Mucosa of gallbladder (tissue), 1 donor: ENCODE measurements at places on chromosomes 1 and 21. TPM values are rescaled to one million over a fixed set of nuclear protein-coding genes. Genes with fewer than 3 reads are reported as not detected.

DNA sequence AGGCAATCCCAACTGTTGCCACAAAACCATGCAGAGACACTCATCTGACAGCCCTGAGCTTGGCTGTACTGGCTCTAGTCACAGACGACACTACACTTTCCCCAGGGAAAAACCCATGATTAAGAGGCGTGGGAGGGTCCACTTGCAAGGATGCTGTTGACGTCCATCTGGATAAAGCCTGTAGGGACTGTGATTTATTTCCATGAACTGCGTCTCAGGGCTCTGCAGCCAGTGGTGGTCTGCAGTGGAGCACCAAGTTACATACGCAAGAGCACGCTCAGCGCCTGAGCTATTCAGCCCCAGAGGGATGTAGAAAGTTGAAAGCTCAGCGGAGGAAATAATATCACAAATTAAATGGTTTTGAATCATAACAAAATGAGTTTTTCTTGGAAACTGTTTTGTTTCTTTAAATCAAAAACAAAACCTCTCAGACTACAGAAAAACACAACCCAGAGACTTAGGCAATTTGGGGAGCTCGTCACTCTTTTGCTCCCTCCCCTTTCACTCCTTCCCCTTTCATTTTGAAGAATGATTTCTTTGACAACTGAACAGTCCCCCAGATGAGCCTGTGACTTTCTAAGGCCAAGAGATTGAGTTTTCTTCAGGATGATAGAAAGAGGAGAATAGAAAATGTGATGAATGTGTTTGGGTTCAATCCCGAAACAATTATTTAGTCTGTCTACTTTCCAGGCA, 71.2 kb downstream of the NGF start:
- no peak for DNase-seq

DNA sequence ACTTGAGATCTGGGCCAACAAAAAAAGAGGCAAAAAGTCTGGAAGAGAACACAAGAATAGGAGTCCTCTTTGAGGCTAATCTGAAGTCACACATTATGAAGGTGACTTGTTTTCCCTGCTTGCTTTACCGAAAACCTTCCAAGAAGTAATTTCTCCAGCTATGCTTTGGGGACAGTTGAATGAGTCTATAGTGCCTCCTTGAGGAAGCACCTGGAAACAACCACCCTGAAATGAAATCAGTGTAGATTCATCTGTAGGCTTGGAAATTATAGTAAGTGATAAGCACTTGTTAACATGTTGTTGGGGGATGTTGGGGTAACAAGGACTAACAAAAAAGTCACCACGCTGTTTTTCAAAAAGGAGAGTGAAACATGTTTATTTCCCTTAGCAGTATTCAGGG, 23.4 kb upstream of the RPTN start:
- DNase-seq: no peak

GRCh38 chr1:209886219-209886536, 51.8 kb upstream of the SYT14 start:
- no peak for DNase-seq

GRCh38 chr1:228407106-228408040, 738 bp upstream of the TRIM11 start:
- DNase-seq: no peak

DNA sequence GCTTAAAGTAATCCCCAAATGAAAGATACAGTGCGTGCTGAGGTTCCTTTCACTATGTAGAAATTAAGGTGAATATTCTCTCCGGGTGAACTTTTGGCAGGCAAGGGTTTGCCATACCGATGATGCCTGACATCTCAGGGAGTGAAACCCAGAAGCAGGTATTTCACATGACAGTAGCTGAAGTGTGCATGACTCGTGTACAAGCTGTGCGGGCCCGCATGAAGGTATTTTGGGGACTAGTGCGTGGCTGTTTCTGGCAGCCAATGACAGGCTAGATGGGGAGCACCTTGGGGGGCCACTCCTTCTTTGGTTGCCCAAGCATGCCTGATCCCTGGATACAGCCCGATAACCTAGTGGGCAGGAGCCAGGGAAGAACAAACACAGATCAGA, 569.0 kb downstream of the SMYD3 start:
- no peak for DNase-seq

DNA sequence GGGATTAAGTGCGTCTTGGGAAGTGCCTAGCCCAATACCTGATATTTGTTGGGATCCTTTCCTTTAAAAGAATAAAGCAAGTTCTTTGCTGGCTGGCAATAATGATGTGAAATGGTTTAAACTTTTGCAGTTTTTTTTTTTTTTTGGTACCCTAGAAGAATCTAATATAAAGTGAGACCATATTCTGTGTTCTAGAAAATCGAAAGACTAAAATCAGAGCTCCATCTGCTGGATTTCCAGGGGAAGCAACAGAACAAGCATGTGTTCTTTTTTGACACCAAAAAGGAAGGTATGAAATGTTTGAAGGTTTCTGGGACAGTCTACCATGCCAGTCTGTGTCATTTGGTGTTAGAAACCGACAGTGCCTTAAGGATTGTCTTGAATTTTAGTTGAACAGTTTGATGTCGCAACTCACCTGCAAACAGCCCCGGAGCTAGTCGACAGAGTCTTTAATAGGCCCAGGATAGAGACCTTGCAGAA, 6.4 kb downstream of the UTP11 start:
- DNase-seq: no peak

DNA sequence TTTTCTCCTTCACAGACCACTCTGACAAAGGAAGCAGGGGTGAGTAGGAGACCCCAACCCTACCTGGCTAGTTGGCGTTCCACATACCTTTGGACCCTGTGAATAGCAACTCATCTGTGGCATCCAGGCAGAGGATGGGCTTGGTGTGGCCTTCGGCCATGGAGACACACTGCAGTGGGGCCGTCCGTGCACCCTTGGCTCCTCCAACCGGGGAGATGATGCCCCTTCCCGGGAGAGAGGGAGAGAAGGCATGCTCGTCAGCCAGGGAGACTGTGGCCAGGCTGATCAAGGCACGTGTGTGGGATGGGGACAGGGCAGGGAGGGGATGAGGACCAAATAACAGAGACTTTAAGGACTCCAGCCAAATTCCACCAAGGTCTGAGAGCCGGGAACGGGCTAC, 42.6 kb downstream of the KIF21B start:
- no peak for DNase-seq

- DNase-seq: peak; percentile 66
Measured at GRCh38 chr1:6490181-6491080, 1.0 kb downstream of the PLEKHG5 start.

GRCh38 chr21:31557421-31558188, 101.9 kb upstream of the SOD1 start:
- no peak for DNase-seq

- DNase-seq: no peak
Measured at GRCh38 chr1:241994171-241994570, 4.7 kb downstream of the MAP1LC3C start.

GRCh38 chr1:229102741-229103391, 168.0 kb upstream of the RAB4A start:
- DNase-seq: no peak

DNA sequence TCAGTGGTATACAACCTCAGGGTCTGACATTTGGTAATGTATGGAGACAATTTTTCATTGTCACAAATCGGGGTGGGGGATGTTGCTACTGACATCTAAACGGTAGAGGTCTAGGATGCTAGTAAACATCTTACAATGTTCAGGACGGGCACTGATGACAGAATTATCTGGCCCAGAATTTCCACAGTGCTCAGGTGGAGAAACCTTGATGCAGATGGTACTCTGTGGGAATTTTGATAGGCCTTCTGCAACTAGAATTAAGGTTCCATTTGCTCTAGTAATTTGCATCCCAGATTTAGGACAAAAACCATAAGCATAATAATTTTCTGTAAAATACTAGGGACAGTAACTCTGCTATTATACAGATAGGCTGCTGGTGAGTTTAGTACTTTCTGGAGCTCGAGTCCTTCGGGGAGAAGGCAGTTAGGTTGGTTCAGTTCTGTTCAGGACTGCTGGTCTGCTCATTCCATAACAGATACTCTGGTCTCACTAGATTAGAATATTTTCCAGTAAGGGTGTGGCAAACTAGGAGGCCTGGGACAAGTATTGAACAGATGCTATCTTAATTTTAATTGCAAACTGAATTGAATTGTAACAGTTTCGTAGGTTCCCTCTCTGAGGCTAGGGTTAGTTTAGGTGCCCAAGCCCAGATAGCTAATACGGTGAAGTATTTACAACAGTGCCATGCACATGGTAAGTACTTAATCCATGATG, 11.4 kb downstream of the METTL13 start:
- no peak for DNase-seq

DNA sequence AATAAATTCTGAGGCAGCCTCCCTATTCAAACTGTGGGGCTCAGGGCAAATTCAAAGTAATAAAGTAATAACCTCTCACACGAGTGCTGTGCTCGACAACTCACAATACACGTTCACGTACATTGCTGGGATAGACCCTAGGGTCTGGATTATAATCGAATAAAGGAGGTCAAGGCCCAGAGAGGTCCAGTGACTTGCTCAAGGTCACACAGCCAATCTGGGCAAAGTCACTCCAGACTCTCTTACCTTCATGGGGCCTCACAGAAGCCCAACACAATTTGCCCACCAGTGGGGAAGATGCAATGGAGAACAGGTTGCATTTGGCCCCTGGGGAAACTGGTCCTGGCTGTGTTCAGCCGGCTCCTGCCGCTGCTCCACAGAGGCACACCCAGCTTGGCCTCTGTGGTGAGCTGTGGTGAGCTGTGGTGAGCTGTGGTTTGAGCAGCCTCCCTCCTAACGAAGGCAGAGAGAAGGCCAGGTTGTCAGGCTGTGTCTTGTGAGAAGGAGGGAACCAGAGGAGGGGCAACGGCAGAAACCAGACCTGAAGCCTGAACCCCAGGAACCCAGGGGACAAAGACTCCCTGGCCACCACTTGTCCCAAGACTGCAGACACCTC, 35.1 kb downstream of the NUAK2 start:
- DNase-seq: no peak

DNA sequence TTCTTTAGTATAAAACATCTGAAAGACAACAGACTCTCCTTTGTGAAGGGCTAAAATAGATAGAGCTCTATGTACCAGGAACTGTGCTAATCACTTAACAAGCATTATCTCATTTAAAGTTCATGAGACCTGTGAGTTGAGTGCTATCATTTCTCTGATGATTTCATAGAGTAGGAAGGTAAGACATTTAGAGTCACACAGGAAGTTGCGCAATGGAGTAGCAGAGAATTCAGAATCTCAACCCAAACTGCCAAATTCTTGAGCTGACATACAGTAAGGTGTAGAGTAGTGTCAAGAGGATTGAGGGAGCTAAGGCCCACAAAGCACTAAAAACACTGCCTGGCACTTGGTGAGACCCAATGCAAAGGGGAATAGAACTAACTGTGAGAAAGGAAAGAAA, 384.3 kb downstream of the NTNG1 start:
- DNase-seq: no peak

DNA sequence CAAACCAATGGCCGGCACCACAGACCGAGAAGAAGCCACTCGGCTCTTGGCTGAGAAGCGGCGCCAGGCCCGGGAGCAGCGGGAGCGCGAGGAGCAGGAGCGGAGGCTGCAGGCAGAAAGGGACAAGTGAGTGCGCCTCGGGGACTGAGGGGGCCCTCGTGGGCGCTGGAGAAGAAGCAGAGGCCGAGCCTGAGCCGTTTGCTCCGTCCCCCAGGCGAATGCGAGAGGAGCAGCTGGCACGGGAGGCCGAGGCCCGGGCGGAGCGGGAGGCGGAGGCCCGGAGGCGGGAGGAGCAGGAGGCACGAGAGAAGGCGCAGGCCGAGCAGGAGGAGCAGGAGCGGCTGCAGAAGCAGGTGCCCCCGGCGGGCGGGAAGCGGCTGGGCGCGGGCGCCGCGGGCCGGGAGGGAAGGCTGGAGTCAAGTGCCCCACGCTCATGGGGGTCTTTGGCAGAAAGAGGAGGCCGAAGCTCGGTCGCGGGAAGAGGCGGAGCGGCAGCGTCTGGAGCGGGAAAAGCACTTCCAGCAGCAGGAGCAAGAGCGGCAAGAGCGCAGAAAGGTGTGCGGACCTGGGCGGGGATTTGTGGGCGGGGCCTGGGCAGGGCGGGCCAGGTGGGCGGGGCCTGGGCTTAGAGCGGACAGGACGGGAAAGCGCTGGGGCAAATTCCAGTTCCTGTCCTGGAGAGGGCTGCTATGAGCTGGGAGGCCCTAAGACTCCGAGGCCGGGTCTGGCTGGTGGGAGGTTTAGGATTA, 22.7 kb downstream of the MAP7D1 start:
- peak; percentile 72 for DNase-seq

DNA sequence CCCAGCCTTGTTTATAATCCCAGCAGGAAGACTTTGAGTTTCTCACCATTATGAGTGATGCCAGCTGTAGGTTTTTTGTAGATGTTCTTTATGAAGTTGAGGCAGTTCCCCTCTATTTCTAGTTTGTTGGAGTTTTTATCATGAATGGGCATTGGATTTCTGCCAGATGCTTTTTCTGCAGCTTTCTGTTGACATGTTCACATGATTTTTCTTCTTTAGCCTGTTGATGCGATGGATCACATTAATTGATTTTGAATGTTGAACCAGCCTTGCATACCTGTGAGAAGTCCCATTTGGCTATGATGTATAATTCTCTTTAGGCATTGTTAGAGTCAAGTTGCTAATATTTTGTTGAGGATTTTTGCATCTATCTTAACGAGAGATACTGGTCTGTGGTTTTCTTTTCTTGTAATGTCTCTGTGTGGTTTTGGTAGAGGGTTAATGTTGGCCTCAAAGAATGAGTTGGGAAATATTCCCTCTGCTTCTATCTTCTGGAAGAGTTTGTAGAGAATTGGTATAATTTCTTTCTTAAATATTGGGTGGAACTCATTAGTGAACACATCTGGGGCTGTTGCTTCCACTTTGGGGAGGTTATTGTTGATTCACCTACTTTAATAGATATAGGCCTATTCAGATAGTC, 33.2 kb downstream of the ZBTB40 start:
- no peak for DNase-seq

DNA sequence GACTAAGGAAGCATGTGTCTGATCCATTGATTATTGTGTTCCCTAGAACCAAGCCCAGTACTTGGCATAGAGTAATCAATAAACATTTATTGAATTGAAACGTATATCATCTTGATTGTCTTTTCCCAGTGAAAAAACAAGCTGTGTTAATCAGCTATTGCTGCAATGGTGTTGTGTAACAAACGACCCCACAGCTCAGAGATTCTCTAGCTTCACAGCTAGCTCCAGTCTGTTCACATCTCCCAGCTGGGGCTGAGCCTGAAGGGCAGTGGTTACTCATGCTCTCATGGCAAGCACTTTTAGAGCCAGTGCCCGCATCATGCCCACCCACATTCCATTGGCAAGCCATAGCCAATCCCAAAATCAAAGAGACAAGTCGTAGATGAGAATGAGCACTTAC, 237.4 kb upstream of the RAB4A start:
- DNase-seq: no peak

- DNase-seq: no peak
Measured at GRCh38 chr1:37730376-37730775, 34.5 kb downstream of the EPHA10 start.

POGK gene
- 46.6 TPM for total RNA-seq

BTBD19 gene
- 7.8 TPM for total RNA-seq

RGS13 gene
- 3.4 TPM for total RNA-seq

OXCT2 gene
- 0.95 TPM for total RNA-seq

WDTC1 gene
- 52.6 TPM for total RNA-seq

UBE2U gene
- not detected for total RNA-seq
